ENCODE measurements at places on chromosomes 2 and 18. TPM values are rescaled to one million over a fixed set of nuclear protein-coding genes. Genes with fewer than 3 reads are reported as not detected.

DNA sequence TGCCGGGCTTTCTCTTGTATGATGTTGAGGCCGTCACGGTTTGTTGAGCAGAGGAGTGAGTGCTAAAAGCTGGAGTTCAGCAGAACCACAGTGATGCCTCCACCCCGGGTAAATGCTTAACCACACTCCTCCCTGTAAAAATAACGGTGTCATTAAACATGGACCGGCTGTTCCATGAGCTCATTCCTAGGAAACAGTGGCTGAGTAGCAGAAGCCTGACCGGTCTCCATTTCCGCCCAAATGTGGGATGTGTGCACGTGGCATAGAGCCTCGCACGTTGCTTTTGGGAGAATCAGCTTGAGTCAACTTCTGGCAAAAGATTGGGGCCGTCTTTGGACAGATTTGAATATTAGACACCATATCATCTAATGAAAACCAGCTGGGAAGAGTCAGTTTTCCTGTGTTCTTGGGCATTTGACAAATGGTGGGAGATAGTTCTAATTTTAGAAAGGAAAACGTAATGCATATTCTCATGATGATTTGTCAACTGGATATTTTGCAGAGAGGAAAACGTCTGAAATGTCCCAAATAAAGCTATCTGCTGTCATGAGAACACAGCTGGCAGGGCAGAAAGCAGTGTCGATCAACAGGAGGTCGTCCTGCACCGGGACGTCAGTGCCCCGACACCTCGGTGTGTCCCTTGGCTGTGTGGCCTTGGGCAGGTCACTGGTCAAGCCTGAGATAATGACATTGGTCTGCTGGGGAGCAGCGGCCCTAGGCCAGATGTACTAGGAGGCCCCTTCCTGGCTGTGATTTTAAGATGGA, 42.4 kb downstream of the LRRFIP1 start:
- no peak for DNase-seq

- no peak for DNase-seq
Measured at GRCh38 chr2:117851969-117852368, 37.5 kb downstream of the DDX18 start.

DNA sequence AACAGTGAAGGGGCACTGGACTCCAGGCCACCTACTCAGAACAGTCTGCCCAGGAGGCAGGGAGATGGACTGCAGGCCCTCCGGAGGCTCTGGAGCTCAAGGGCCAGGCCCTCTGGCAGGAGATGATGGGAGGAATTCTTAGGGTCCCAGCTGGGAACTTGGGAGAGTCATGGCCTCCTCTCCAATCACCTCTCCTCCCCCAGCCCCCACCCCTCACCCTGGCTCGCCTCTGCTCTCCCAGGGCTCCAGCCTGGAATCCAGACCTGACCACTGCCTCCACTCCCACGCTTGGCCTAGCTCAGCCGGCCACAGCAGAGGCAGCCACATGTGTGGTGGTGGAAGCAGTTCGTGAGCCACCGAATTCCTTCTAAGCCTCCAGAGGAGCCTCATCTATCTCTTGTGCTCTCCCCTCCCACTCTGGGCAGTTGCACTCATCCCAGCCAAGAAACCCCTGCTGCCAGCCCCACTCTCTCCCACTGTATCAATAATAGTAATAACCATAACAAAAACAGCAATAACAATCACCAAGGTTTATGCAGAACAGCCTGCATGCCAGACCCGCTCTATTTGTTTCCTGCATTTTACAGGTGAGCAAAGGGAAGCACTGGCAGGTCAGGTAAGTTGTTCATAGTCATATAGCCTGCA, 67.4 kb downstream of the TNS1 start:
- no peak for DNase-seq

- DNase-seq, result no peak
Measured at GRCh38 chr18:42654556-42654955, 460.9 kb downstream of the RIT2 start.

GRCh38 chr2:214514704-214515103, 103.8 kb downstream of the VWC2L start:
- DNase-seq, result no peak

- no peak for DNase-seq
Measured at GRCh38 chr2:220451438-220451837, 824.0 kb downstream of the SLC4A3 start.

DNA sequence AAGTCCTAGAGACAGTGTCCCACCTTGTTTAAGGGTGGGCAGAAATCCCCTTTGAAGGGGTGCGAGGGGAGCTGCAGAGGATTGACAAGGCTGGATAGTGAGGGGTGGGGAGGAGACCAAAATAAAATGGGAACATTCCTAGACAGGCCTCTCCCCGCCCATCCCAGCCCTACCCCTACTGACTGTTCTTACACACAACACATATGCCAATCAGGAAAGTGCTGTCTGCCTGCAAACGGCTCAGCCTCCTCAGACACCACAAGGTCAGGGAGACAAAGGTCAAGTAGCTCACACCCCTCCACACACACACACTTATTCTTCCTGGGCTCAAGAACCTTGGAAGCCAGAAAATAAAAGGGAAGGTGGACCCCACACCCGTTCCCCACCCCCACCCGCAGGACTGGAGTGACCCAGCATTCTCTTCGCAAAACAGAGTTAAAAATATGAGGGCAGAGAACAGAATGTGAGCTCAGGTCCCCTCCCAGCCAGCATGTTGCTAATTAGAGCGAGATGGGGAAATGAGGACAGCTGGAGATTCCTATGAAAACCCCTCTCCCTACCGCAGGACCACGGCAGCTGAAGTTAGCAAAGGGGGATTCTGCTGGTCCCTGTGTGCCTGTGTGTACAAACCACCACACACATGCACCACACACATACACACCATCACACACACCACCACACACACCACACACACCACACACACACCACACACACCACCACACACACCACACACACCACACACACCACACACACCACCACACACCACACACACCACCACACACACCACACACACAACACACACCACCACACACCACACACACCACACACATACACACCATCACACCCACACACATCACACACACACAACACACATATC, 197.8 kb downstream of the TNS1 start:
- DNase-seq, result no peak

DNA sequence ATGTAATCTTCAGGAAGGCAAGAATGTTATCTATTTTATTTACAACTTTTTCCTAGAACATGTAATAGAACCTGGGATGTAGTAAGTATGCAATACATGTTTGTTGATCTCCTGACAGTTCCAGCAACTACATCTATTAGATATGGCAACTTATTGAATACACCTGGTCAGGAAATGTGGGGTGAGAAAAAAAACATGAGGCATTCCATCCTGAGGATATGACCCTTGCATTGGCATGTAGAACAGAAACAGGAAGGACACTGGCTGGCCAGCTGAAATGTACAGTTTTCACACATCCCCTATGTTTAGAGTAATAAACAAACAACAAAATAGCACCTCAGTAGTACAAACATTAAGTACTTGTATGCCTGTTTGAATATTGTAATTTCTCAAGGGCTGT, 272.6 kb upstream of the NT5C1B start:
- DNase-seq, result no peak

KCNG2 gene
- total RNA-seq, result 2.1 TPM

FRZB gene
- total RNA-seq, result 4.6 TPM

MOGAT1 gene
- 1.2 TPM for total RNA-seq

PDCD1 gene
- not detected for total RNA-seq

C2orf66 gene
- total RNA-seq, result not detected

EVA1A gene
- total RNA-seq, result 1.1 TPM
